ENCODE measurements at places on chromosomes 5 and 9.

- DNase-seq, result no peak
These were observed 26.9 kb upstream of the CORO2A start for GRCh38 chr9:98219364-98219716.

DNA sequence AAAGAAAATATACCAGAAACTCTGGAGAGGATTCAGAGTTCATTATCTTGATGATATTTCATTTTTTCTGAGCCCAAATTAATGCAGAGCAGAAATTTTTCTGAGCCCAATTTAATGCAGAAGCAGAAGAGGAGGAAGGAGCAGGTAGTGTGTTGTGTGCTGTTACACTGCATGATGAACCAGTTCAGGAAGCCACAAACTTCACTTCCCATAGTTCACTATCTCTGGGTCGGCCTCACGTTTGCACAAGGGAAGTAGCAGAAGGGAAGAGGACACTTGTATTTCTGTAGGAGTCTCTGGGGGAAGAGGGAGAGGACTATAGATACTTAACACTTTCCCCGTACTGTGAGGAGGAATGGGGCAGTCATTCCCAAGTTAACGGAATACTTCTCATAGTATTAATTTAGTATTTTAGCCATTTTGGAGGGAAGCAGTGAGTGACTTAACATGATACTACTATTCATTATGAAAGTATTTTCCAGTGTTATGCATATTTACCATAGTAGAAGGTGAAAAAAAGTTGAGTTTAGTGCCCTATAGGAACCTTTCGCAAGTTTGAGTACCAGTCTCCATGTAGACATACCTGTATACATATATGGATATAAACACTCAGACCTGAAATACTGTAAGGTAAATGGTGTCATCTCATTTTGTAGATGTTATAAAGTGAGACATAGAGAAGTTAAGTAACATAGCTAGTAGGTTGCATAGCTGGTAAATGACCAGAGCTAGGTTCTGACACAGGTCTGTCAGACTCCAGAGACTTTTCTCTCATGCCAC lies 30.0 kb downstream of the XPA start:
- no peak for DNase-seq

- no peak for DNase-seq
These were observed 78.9 kb downstream of the PARP8 start for GRCh38 chr5:50745221-50745910.

DNA sequence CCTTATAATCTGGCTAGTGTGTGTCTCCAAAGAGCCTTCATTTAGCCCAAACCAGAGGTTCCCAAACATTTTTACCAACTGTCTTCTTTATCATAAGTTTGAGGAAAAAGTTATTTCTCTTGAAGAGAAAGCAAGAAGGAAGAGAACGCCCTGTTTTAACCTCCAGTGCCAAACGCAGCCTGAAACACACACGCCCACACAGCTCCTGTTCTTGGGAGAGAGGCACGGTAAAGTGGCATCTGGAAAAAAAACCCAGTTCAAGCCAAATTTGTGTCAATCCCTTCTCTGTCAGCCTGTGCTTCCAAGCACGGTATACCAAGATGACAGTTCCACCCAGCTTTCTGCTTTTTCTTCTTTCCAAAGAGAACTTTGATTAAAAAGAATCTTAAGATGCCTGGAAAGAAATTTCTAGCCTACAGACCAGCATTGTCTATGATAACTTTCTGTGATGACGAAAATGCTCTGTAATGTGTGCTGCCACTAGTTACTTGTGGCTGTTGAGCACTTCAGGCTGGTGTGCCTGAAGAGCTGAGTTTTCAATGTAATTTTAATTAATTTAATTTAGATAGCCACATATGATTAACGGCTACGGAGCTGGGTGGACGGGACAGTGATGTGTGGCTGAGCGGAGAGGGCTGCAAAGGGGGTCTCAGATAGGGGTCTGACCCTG lies 62.3 kb downstream of the ACER2 start:
- no peak for DNase-seq

- no peak for DNase-seq
These were observed 163.0 kb upstream of the CCDC152 start for GRCh38 chr5:42593591-42593990.

DNA sequence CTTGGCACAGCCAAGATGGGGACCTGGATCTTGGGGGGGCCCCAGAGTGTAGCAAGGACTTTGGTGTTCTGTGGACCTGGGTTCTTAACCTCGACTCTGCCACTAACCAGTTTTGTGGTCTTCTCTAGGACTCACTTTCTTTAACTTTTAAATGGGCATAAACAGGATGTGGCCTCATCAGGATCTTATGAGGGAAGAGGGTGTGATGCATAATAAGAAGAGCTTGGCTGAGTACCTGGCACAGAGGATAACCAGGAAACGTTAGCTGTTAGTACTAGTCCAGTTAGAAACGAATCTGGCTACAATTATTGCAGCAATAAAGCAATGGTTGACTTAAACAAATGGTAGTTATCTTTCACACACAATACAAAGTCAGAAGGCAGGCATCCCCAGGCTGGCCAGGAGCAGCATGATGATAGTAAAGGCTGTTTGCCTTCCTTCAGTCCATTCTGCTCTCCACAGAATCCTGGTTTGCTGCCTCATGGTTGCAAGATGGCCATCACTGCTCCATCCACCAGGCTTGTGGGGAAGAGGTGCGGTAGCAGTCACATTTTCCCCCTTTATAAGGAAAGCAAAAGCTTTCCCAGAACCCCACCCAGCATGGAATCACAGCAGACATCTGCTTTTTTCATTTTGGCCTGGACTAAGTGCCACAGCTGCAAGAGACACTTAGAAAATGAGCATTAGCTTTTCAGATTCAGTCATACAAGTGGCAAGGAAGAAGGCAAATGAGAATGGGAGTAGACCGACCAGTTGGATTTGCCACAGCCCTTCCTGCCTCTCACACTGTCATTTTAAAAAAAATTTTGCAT lies 225.0 kb downstream of the AOPEP start:
- DNase-seq, result no peak

DNA sequence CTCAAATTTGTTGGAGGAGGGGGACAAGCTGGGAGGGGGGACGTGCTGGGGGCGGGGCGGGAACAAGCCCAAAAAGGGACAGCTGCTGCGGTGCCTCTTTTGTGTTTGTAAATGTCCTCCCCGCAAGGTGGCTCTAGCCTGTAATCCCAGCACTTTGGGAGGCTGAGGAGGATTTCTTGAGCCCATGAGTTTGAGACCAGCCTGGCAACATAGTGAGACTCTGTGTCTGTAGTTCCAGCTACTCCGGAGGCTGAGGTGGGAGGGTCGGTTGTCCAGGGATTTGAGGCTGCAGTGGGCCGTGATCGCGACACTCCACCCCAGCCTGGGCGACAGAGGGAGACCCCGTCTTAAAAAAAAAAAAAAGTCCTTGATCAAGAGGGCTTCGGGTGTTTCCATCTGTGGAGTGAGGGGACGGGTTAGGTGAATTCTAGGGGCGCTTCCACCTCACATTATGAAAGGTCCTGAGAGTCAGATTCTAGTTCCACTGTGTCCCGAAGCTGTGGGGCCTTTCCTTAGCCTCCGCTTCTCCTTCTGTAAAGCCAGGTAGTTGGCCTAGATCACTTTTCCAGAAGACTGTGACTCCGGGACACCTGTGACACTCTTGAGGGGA lies 779 bp upstream of the CTNNA1 start:
- peak; percentile 19 for DNase-seq

DNA sequence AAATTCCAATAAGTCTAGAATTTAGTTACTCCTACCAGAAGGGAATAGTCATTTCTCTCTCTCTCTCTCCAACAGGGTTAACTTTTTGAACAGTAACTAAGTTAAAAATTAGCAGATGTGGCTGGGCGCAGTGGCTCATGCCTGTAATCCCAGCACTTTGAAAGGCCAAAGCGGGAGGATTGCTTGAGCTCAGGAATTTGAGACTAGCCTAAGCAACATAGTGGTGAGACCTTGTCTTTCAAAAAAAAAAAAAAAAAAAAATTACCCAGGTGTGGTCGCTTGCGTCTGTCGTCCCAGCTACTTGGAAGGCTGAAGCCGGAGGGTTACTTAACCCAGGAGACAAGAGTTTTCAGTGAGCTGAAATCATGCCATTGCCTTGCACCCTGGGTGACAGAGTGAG lies 639.7 kb downstream of the PTPRD start:
- no peak for DNase-seq
